ENCODE measurements at places on chromosomes 1 and 21.

DNA sequence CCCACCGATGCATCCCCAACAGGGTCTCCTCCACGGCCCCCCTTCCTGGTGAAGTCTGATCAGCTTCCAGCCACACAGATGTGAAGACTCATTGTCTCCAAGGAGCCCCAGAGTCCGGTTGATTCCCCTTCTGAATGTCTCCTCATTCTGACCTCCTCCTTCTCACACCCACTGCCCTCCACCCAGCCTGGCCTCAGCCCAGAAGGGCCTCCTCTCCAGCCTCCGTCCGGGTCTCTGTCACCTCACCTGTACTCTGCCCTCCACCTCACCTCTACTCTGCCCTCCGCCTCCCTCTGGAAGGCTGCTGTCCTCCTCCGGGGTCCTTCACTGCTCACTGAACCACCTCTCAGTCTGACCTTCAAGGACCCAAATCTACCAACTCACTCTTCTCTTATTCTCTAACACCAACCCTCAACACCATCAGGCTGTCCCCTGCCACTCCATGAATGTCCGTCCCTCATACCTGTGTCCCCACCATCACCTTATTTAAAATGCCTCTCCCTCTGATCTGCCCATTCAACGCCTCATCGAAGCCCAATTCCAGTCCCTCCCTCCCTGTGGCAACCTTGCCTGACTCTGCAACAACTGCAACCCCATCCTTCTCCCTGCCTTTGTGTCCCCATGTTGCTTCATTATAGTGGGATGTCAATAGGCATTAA is 201.2 kb downstream of the TOMM20 start:
- H3K27ac ChIP-seq = peak overlapping the region; percentile 21
- no peak for DNase-seq
- H3K36me3 ChIP-seq = no peaks in the 10 kb centered on the region
- no peaks in the 10 kb centered on the region for H3K27me3 ChIP-seq
- H3K4me3 ChIP-seq = no peak overlapping the region

DNA sequence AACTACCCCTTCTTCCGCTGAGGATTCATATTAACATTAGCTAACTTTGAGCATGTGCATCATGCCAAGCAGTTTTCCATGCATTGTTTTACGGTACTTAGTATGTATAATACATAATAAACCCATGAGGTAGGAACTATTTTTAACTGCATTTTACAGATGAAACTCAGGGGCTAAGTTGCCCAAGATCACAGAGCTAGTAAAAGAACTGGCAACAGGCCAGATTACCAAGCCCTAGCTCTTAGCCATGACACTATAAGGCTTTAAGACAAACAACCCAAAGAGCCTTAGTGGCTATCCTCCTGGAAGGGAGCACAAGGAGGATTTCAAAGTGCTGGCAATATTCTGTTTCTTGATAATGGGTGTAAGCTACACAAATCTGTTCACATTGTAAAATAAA is 6.1 kb downstream of the AK2 start:
- no peak overlapping the region for H3K4me3 ChIP-seq
- H3K27me3 ChIP-seq = no peaks in the 10 kb centered on the region
- peak; percentile 81 for DNase-seq
- peaks cover 40% of the 10 kb centered on the region for H3K4me1 ChIP-seq

GRCh38 chr1:101496109-101496508 is 259.3 kb downstream of the S1PR1 start:
- H3K4me3 ChIP-seq = no peak overlapping the region
- peak; percentile 23 for DNase-seq
- H3K27ac ChIP-seq = no peak overlapping the region
- H3K4me1 ChIP-seq = peaks cover 5% of the 10 kb centered on the region
- H3K27me3 ChIP-seq = no peaks in the 10 kb centered on the region
- H3K36me3 ChIP-seq = no peaks in the 10 kb centered on the region

- peak; percentile 60 for DNase-seq
- no peak overlapping the region for H3K4me3 ChIP-seq
- peaks cover 52% of the 10 kb centered on the region for H3K36me3 ChIP-seq
- no peaks in the 10 kb centered on the region for H3K4me1 ChIP-seq
Observed at GRCh38 chr21:46509741-46510502, 51.2 kb downstream of the DIP2A start.

DNA sequence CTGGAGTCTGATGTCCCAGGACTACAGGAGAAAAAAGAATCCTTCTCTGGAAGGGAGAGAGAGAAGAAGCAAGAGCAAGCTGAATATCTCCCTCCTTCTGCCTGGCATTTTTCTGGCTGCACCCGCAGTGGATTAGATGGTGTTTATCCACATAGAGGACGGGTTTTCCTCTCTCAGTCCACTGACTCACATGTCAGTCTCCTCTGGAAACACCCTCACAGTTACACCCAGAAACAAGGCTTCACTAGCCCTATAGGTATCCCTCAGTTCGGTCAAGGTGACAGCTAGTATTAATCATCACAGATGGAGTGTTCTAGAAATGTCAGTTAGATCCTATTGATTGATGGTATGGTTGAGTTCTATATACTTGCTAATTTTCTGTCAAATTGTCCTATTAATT is 87.9 kb downstream of the RHOU start:
- no peak overlapping the region for H3K27ac ChIP-seq
- DNase-seq = no peak

DNA sequence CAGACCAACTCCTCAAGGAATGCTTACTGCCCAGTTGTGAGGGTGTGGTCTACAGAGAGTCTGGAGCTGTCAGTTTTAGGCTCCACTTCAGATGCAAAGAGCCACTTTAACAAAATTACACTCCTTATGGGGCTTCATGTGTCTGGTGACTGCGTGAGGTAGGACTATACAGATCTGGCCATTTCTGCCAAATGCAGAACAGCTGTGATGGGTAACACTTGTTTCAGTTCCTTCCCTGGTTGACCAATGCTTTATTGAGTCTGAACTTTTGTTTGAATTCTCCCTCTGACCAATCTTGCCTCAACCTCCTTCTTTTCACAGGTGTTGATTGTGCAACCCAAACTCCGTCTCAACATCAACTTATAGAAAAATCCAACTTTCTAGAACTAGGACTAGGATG is 181.2 kb downstream of the OMA1 start:
- H3K27ac ChIP-seq = no peak overlapping the region
- no peaks in the 10 kb centered on the region for H3K4me1 ChIP-seq
- no peaks in the 10 kb centered on the region for H3K36me3 ChIP-seq
- no peak for DNase-seq
- H3K27me3 ChIP-seq = no peaks in the 10 kb centered on the region
- no peak overlapping the region for H3K4me3 ChIP-seq

GRCh38 chr1:165114022-165114888 is 242.3 kb downstream of the LMX1A start:
- peaks cover 17% of the 10 kb centered on the region for H3K4me1 ChIP-seq
- H3K27me3 ChIP-seq = peaks cover 16% of the 10 kb centered on the region
- H3K27ac ChIP-seq = no peak overlapping the region
- peak; percentile 85 for DNase-seq

DNA sequence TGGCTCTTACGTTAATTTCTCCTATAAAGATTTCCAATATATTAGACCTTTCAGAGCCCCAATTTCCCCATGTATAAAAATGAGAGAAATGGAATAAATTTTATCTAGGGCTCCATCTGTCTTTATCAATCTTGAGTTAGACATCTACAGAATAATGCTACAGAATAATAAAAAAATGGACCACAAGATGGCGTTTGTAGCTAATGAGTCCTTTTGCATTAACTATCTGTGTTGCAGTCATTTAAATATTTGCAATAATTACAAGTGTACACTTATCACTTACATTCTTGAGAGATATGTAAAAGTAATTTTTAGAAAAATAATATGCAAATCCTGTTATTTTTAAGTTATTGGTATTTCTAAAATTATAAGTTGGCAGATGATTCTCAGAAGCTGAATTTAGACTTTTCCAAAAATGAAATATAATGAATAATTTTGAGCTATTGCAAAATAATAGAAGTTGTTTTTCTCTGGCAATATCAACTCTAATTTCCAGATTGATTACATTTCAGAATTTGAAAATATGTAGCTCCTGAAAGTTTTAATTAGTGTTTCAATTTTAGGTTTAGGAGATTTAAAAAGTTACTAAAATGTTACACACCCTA is 87.7 kb downstream of the SNX7 start:
- no peaks in the 10 kb centered on the region for H3K36me3 ChIP-seq
- no peaks in the 10 kb centered on the region for H3K4me1 ChIP-seq
- H3K4me3 ChIP-seq = no peak overlapping the region
- DNase-seq = peak; percentile 25
- H3K27ac ChIP-seq = no peak overlapping the region

GRCh38 chr1:54995013-54995760 is 3.5 kb upstream of the BSND start:
- no peak overlapping the region for H3K27ac ChIP-seq
- peaks cover 5% of the 10 kb centered on the region for H3K4me1 ChIP-seq
- no peaks in the 10 kb centered on the region for H3K27me3 ChIP-seq
- no peak overlapping the region for H3K4me3 ChIP-seq
- no peak for DNase-seq

DNA sequence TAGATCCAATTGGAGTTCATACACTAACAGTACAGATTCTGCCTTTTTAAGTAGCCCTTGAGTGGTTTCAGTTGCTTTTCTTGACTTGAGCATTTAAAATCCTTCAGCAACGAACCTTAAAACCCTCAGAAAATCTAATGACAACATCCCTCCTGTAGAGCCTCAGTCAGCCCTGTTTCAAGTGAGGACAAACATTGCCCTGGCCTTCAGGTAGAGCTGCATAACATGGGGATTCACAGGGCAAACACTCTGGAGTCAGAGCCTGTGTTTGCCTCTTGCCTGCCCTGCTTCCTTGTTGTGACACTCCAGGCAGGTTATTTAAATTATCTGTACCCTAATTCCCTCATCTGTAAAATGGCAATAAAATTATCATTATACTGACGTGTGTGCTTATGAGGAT is 96.1 kb upstream of the KCNA3 start:
- no peak overlapping the region for H3K4me3 ChIP-seq
- no peak for DNase-seq
- H3K4me1 ChIP-seq = no peaks in the 10 kb centered on the region
- H3K36me3 ChIP-seq = no peaks in the 10 kb centered on the region
- H3K27ac ChIP-seq = no peak overlapping the region

- no peaks in the 10 kb centered on the region for H3K27me3 ChIP-seq
- peaks cover 13% of the 10 kb centered on the region for H3K4me1 ChIP-seq
- no peak overlapping the region for H3K4me3 ChIP-seq
- no peak for DNase-seq
- H3K27ac ChIP-seq = no peak overlapping the region
Observed at GRCh38 chr1:172421974-172422604, 1.6 kb downstream of the C1orf105 start.

DNA sequence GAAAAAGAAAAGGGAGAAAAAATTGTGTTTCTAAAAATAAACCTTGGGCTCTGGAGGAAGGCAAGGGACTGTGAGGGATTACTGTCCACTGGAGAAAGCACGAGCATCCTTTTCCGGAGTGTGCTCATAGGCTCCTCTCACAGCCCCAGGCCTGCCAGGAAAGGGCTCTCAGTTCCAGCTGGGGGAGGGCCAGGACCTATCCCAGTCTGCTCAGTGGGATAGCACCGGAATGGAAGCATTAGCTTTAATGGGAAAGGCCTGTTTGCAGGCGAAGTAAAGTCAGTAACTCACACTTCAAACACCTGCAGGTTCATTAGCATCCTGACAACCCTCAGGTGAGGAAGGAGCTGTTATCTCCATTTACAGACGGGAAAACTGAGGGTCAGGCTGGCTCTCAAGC is 113.9 kb upstream of the USP24 start:
- no peak overlapping the region for H3K4me3 ChIP-seq
- H3K27me3 ChIP-seq = no peaks in the 10 kb centered on the region
- no peaks in the 10 kb centered on the region for H3K4me1 ChIP-seq

GRCh38 chr21:42654179-42654912 is 925 bp downstream of the PDE9A start:
- H3K4me3 ChIP-seq = no peak overlapping the region
- H3K36me3 ChIP-seq = no peaks in the 10 kb centered on the region
- no peak for DNase-seq
- peaks cover 83% of the 10 kb centered on the region for H3K27me3 ChIP-seq
- H3K27ac ChIP-seq = no peak overlapping the region
- H3K4me1 ChIP-seq = peaks cover 6% of the 10 kb centered on the region

DNA sequence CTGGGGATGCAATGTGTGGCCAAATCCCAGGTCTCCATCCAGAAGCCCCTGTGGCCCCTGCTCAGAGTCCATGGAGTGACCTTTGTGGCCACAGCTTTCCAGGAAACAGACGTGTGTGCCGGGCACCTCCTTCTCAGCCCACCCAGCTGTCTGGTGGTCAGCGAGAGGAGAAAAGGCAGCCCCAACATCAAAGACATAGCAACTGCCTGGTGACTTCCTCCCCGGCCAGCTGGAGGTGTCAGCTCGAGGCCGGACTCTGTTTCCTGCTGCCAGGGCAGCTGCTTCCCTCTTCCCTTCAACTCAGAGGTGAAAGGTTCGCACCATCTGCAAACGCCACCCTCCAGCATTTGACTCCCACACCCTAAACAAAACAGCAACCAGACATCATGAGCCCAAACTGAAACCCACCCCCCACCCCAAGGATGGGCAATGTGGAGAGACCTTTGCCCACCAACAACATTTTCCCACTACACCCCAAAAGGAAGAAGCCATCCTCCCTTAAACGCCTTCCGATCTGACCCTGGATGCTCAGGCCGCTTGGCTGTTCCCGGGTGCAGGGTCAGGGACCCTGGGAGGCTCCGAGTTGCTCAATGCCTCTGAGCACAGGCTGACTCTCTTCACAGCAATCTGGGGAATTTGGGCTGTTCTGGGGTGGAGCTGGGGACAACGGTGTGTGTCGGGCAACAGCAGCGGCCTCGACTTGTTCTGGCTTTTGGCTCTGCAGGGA is 162.3 kb downstream of the PSMG1 start:
- peak; percentile 76 for DNase-seq
- no peaks in the 10 kb centered on the region for H3K27me3 ChIP-seq
- H3K27ac ChIP-seq = peak overlapping the region; percentile 66
- H3K4me1 ChIP-seq = peaks cover 24% of the 10 kb centered on the region

- H3K4me3 ChIP-seq = no peak overlapping the region
- H3K36me3 ChIP-seq = no peaks in the 10 kb centered on the region
- H3K27me3 ChIP-seq = no peaks in the 10 kb centered on the region
- no peak for DNase-seq
- H3K4me1 ChIP-seq = no peaks in the 10 kb centered on the region
Observed at GRCh38 chr1:14363036-14363590, 235.4 kb upstream of the KAZN start.

- no peak overlapping the region for H3K4me3 ChIP-seq
- H3K27me3 ChIP-seq = no peaks in the 10 kb centered on the region
- no peak for DNase-seq
Observed at GRCh38 chr1:68780919-68781318, 284.0 kb upstream of the DEPDC1 start.

GRCh38 chr1:66444438-66445265 is 89.3 kb upstream of the SGIP1 start:
- no peak overlapping the region for H3K4me3 ChIP-seq
- H3K36me3 ChIP-seq = no peaks in the 10 kb centered on the region
- DNase-seq = no peak
- H3K27me3 ChIP-seq = no peaks in the 10 kb centered on the region
- no peak overlapping the region for H3K27ac ChIP-seq

Data from MCF 10A (cell line).